Fibroblast of skin of scalp (primary cell): ENCODE measurements at places on chromosomes 5 and 9.

DNA sequence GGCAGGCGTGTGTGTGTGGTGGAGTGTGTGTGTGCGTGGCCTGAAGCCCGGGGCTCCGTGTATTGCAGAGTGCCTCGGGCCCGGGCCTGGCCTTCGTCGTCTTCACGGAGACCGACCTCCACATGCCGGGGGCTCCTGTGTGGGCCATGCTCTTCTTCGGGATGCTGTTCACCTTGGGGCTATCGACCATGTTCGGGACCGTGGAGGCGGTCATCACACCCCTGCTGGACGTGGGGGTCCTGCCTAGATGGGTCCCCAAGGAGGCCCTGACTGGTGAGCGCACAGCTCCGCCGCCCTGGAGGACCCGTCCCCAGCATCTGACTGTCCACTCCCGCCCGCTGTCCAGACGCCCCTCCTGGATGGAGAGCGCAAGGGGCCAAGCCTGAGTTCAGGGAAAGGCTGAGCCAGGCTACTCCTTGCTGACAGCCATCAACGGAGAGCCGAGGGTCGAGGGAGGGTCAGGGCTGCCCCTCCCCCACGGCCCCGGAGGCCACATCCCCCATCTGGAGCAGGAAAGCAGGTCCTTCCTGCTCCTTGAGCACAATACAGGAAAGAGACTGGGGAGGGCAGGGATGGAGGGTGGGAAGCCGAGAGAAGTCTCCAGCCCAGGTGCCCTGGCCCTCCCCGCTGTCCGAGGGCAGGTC, 18.4 kb downstream of the SLC6A18 start:
- DNase-seq = no peak

- DNase-seq = no peak
Measured at GRCh38 chr5:106172681-106173532, 1497.8 kb downstream of the EFNA5 start.

- no peak for DNase-seq
Measured at GRCh38 chr9:112489039-112489546, 2.5 kb downstream of the KIAA1958 start.

- no peak for DNase-seq
Measured at GRCh38 chr5:141150993-141151325, 1.1 kb downstream of the PCDHB6 start.

GRCh38 chr9:129874261-129875101, 39.2 kb downstream of the USP20 start:
- no peak for DNase-seq

DNA sequence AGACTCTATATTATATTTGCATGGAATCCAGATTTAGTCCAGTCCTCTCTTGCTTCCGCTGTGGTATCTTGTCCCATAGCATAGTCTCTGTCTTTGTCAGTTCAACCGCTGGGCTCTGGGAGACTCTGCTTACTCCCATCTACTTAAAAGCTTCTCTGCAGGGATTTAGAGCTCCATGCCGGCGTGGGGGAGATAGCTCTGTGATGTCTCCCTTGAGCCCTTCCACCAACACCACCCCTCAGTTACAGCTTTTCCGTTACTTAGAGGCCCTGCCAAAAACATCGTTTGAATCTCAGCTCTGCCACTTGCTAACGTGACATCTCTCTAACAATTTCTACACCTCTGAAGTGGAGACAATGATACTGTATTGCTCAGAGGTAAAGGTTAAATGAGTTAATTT, 306.1 kb upstream of the ZNF608 start:
- DNase-seq = no peak

DNA sequence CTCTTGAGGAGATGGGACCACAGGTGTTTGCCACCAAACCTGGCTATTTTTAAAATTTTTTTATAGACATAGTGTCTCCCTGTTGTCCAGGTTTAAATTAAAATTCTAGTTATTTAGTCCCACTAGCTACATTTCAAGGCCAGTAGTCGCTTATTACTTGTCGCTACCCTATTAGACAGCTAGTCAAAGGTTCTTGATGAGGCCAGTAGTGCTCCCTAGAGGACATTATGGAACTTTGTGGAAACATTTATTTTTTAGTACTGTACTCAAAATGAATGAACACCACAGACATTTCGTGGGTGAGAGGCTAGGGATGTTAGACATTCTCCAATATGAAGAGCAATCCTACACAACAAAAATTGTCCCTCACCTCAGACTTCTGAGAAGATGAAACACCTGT, 14.4 kb upstream of the GRXCR2 start:
- no peak for DNase-seq

GRCh38 chr5:14868771-14869170, 2.8 kb downstream of the ANKH start:
- no peak for DNase-seq

GRCh38 chr5:71727978-71728377, 8.9 kb downstream of the CARTPT start:
- DNase-seq = no peak

- DNase-seq = no peak
Measured at GRCh38 chr5:11054014-11054413, 293.0 kb upstream of the DAP start.

DNA sequence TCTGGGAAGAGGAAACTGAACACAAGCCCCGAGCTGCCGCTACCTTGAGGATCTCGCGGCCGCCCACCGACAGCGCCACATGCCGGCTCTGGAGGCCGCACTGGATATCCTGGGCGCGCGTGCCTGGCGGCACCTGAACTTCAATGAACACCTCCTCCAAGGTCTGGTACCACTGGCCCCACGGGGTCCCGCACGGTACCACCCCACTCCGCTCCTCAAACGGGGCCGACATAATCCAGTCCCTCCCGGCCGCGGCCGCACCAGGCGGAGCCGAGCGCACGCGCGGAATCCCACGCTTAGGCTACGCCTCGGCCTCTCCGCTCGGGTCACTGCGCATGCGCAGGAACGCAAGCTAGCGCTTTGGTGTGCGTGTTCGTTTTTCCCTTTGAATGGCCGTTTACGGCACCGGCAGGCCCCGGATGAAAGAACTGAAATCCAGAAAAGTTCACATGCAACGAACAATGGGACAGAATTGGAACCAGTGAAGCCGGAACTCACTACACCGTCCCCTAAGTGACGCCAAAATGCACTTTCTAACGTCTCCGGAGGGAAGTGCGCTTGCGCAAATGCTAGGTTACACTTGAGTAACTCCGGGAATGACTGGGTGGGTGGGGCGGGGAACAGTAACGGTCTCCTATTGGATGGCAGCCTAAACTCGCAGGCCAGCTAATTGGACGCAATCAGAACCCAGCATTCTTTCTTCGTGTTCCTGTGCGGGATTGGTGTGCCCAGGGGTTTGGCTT, at the start of gene NUDCD2:
Gene NUDCD2 (minus strand): TSS at position 284 of the 743 bp plus-strand sequence. CDS start 52 bp downstream, at position 232.
- peak; percentile 99 for DNase-seq

GRCh38 chr9:2241461-2241835, 226.3 kb downstream of the SMARCA2 start:
- peak; percentile 87 for DNase-seq

DNA sequence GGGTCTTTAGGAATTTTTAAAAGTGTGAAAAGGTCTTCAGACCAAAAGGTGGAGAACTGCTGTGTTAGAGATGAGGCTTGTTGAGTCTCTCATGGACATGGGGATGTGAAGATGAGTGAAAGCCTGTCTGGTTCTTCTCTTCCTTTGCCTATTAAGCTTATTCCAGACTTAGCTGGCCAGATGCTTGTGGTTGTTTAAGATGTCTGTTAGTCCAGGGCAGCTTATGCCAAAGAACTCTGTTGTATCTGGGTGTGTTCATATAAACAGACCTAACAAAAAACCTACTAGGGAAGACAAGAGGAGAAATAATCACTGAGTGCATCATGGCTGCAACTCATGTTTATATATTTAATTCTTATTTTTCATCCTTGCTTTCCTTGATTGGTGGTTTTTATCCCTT, 57.5 kb upstream of the NCS1 start:
- DNase-seq = no peak

GRCh38 chr9:4964540-4964939, 20.5 kb upstream of the JAK2 start:
- DNase-seq = no peak

GRCh38 chr9:124835026-124835557, 18.2 kb upstream of the WDR38 start:
- DNase-seq = peak; percentile 84

DNA sequence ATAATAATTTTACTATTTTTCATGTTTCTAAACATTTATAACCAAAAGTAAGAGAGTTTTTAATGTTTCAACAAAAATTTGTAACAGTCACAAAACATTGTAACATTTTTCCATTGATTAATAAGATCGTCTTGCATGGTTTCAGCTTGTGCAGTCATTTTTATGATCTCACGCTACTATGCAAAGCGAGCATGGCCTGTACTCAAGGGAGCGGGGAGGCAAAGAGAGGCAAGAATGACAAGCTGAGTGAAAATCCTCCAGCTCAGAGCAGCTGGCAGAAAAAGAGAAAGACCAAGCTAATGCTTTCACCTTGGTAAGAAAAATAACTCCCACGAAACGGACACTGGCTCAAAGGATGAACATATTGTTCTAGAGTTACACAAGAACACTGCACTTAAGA, 90.0 kb upstream of the SV2C start:
- no peak for DNase-seq

DNA sequence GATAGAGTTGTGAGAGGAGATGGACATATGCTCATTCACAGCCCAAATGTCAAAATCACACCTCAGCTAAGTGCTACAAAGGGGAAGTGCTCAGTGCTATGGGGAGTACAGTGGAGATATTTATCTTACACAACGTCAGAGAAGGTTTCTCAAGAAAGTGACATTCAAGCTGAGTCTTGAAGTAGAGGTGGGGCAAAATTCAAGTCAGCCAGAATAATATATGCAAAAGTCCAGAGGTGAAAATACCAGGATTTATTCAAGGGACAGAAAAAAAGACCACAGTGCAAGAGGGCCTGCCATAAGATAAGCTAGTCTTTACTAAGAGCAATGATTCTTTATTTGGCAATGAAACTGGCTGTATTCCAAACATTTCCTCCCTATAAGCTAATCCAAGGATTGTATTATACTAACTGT, 327.8 kb upstream of the PIK3R1 start:
- no peak for DNase-seq

DNA sequence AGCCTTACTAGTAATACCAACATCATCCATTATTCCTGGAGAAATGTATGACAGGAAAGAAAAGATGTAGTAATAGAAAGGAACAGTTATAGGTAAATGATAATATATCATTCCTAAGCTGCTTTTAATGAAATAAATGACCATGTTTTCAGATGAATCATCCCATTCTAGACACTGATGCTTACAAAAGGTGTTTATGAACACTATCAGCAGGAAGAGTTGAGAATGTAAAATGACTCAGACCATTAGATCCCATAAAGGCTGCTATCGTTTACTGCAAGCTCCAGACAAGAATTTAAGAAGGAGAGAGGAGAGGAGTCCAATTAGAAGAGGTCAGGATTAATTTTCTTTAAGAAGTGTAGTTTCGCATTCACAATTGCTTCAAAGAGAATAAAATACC, 1033.5 kb downstream of the EFNA5 start:
- no peak for DNase-seq

DNA sequence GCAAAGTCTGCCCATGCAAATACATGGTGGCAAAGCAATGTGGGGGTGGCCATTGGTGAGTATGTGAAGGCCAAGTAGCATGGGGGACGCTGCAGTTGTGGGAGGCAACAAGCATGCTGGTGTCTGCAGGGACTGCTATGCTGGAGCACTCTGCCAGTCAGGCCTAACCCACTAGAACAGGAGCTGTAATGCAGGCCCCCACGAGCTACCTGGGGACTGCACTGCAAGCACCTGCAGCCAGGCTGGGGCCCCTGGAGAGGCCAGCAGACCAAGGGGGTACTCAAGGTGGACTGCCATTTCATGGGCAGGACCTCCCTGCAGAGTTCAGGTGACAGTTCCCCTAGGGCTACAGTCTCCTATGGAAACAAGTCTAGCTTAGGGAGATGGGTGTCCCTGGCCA, 183.8 kb upstream of the PDE4D start:
- no peak for DNase-seq

- DNase-seq = peak; percentile 42
Measured at GRCh38 chr5:137995077-137995748, 37.7 kb downstream of the FAM13B start.

DNA sequence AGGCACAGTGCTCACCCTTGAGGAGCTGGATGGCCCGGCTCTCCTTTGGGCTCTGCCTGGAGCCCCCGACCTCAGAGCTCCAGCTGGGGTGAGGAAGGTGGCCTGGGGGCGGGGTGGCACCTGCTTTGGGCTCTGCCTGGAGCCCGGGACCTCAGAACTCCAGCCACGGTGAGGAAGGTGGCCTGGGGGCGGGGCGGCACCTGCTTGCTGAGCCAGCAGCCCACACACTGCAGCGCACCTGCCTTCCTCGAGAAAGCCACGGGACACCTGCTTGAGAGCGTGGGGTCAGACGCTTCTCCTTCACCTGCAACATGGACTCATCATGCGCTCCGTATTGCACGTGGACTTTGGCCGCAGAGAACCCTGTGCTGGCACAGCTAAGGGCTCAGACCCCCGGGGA, 51.8 kb downstream of the IRX2 start:
- no peak for DNase-seq

- no peak for DNase-seq
Measured at GRCh38 chr5:18687429-18687828, 1053.2 kb downstream of the TAF11L14 start.

GRCh38 chr5:150358261-150359095, 981 bp downstream of the TCOF1 start:
- no peak for DNase-seq

DNA sequence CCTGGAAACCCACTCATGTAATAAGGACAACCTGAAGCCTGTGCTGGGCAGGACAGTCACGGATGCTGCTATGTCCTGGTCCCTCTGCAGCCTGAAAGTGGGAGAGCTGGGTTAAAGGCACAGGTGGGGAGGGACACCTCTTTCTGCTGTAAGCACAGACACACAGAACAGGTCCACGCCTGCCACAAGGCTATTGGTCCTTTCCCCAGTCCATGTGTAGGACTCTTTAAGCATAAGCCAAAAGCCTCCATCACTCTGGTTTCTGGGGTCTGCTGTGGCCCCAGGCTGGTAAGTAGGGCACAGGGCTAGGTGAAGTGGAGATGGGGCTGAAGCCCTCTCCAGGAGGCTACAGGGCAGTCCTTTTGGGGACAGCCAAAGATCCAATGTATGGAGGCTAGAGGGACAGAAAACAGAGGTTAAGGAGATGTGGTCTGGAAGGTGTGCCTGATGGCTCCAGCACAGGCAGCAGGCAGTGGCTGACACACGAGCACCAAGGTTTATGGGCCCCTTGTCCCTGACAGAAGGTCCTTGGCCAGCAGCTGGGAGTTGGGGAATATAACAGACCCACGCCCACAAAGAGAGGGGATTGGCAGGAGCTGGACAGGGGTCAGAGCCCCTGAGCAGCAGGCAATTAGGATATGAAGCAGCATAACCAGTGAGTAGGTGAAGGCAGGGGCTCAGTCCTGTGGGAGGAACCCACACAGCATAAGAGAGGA, 203.6 kb upstream of the MVB12B start:
- no peak for DNase-seq

- peak; percentile 52 for DNase-seq
Measured at GRCh38 chr5:28766565-28767158, 1728.3 kb upstream of the CDH9 start.
